Stimulated activated CD8-positive, alpha-beta memory T cell treated with anti-CD3 and anti-CD28 coated beads, Interleukin-4, amount 100 ng/mL, for 4 hours (primary cell): ENCODE measurements at places on chromosomes 3 and 15.

GRCh38 chr3:15926871-15927270, 129.1 kb upstream of the ANKRD28 start:
- no peak for DNase-seq

DNA sequence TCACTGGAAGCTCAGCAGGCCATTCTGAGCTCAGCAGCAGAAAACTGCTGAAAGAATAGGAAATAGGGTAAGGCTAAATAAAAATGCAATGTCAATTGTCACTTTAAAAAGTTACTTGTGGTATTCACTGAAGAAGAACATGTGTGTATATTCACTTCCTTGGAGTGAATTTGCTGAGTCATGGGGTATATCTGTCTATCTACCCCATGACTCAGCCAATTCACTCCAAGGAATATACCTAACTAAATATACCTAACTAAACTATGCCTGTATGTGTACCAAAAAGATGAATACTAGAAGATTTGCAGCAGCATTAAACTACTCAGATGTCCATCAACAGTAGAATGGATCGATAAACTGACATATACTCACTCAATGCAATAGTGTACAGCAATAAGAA, 69.5 kb upstream of the KCNAB1 start:
- DNase-seq = no peak

DNA sequence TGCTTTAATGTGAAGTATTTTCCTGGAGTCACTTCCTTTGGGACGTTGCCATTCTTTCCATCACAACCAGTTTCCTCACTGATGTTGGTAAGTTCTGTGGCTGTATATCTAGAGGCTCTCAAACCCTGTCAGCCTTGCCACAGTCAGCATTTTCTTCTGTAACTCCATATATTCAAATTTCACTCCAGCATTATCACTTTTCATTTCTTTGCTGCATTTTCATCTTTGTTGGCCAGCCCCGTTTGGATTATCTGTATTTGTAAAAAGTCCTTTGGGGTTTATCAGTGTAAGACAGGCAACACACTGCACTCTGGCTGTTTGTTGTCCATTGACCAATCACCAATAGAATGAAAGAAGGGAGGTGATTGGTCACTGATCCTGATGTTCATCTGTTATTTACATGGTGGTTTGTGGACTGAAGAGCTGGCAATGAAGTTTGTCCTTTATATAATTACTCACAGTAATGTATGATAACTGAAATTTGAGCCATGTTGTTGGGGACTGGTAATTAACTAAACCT, 20.3 kb downstream of the GMPS start:
- no peak for DNase-seq

DNA sequence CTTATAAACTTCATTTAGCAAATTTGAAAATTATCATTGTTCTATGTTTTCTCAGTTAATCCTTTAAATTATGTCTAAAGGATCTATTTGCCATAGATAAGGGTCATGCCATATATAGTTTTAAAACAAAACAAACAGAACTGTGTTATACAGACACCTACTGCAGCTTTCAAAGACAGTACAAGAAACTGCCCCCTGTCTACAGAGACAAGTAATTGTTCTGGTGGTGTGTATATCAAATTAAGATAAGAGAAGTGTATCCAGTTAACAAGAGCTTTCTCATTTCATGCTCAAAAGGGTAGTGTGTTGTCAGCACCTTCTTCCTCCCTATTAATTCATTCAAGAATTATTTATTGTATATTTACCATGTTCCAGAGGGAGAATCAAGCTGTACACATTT, 201.2 kb downstream of the FMN1 start:
- no peak for DNase-seq

DNA sequence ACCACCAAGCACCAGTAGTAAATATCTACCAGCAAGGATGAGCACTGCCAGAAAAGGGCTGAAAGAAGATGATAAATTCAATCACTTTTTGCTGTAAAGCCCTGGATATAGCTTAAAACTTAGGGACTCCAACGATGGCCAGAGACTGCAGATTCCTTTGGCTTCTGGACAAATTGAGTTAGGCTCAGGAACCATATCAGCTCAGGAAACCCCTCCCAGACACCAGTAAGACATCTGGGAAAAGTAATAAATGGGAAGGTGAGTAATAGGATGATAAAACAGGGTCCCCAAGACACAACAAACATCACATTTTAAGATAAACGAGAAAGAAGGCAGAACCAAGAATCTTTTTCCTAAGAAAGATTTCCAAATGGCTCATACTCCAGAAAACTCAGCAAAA, 65.0 kb downstream of the ANP32A start:
- DNase-seq = no peak
